ENCODE measurements at places on chromosomes 16 and 17.

- no peak for DNase-seq
Measured at GRCh38 chr17:67679225-67679624, 38.5 kb upstream of the NOL11 start.

DNA sequence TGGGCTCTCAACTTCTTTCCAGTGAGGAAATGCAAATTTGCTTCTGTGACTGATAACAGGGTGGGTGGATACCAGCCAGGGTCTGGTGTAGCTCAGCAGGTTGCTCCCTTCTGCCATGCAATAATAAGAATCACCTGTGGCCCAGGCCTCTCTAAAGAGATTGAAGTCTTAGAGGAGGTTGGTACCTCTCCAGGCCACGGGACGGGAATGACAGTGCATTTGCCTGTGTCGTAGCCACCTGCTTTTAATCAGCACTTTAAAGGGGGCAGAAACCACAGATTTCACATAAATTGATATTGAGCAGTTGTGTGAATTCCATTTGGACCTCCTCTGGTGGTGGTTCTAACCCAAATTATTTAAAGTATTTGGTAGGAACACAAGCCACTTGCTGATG is 246.9 kb downstream of the PRKCA start:
- peak; percentile 16 for DNase-seq

DNA sequence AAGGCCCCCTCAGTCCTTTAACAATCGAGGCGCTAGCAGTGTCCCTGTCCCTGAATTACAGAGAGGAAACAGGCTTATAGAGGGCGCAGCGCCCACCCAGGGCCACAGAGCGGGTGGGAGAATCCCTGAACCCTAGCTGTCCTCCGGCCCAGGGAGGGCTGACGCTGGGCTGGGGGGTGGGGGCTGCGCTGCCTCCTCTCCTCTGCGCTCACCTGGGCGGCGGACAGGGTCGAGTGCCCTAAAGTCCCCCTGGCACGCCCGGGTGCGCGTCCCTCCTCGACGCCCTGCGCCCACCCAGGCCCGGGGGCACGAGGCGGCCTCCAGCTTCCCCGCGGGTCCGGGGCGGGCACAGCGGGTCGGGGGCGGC is 200.4 kb upstream of the N4BP1 start:
- no peak for DNase-seq

DNA sequence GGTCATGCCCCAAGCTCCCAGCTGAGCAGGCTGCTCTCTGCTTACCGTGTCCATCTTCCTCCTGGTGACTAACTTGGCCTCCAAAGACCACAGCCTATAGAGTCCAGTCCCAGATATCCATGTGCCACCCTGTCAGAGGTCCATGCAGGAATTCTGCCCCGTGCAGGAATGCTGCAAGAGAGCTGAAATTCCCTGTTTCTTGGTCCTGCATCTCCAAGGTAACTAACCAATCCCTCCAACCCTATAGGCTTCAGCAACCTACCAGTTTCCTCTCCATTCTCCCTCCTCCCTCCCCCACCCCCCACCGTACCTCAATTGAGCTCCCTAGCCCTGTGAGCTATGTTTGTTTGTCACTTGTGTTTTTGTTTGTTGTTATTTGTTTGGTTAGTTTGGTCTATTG is 9.6 kb upstream of the MKS1 start:
- no peak for DNase-seq

- DNase-seq = no peak
Measured at GRCh38 chr17:82605939-82606600, 42.2 kb downstream of the WDR45B start.

DNA sequence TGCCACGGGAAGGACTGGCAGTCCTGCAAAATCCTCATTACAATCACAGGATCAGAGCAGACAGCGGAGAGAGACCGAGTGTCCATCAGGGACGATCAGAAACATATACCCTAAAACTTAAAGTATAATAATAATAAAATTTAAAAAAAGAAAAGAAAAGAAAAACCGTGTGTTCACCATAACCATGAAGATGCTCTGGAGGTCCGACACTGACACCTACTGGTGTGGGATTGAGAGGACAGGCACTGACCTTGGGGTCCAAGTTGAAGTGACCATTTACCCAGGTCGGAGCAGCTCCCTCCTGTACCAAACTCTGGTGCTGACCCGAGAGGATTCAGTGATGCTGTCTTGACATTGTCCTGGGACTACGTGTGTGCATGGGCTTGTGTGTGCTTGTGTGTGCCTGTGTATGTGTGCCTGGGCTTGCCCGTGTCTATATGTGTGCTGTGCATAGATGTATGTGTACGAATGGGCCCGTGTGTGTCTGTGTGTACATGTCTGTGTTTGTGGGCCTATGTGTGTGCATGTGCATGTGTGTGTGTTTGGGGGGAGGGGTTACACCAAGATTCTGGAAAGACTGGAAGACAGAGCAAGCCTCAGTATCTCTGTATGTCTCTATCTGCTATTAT is 10.0 kb upstream of the CD300LD start:
- peak; percentile 72 for DNase-seq

- DNase-seq = no peak
Measured at GRCh38 chr17:75472119-75472518, 15.7 kb downstream of the TMEM94 start.

- DNase-seq = no peak
Measured at GRCh38 chr16:85753976-85754375, 3.1 kb upstream of the C16orf74 start.

GRCh38 chr16:30658731-30659506 is 688 bp downstream of the FBRS start:
- peak; percentile 96 for DNase-seq

GRCh38 chr16:67865318-67865717 is 7.5 kb upstream of the EDC4 start:
- DNase-seq = peak; percentile 73

- DNase-seq = no peak
Measured at GRCh38 chr16:64900517-64900916, 221.3 kb downstream of the CDH11 start.

GRCh38 chr17:8222630-8223355 is 12.4 kb upstream of the AURKB start:
- peak; percentile 97 for DNase-seq
